ENCODE measurements at places on chromosomes 13 and 19. TPM values are rescaled to one million over a fixed set of nuclear protein-coding genes. Genes with fewer than 3 reads are reported as not detected.

- DNase-seq, result no peak
Observed at GRCh38 chr19:40604171-40604646, 3.0 kb downstream of the LTBP4 start.

DNA sequence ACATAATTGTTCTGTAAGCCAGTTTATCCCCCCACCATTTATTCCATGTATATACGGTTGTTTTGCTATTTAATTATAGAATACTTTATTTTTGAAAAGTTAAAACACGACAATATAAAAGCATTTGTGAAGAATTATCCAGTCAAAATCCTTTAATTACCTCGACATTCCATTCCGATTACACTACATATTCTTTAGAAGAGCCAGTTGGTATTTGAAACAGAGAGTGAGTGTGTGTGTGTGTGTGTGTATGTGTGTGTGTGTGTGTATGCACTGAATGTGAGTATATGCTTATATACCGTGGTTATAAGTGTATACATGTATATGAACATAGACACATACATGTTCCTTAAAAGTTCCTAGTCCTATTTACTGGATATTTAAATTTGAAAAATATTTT lies 87.8 kb upstream of the KLF5 start:
- no peak for DNase-seq

- no peak for DNase-seq
Observed at GRCh38 chr19:56109226-56109625, 11.9 kb downstream of the ZNF787 start.

DNA sequence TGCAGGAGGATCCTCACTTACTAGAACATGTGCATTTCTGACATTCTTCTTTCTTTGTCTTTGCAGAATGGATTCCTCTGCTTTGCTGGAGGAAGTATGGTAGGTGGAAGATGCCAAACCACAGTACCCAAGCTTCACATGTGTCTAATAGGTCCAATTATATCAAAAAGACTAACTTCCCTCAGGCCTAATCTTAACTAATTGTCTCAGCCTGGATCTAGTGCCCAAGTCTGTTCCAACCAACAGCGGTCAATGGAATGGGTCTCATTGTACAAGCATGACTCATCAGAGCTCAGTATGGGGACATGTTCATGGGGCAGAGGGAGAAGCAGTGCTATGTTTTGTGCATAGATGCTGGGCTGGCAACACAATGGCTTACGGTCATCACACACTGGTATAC lies 81.6 kb upstream of the CSNK1A1L start:
- DNase-seq, result no peak

DNA sequence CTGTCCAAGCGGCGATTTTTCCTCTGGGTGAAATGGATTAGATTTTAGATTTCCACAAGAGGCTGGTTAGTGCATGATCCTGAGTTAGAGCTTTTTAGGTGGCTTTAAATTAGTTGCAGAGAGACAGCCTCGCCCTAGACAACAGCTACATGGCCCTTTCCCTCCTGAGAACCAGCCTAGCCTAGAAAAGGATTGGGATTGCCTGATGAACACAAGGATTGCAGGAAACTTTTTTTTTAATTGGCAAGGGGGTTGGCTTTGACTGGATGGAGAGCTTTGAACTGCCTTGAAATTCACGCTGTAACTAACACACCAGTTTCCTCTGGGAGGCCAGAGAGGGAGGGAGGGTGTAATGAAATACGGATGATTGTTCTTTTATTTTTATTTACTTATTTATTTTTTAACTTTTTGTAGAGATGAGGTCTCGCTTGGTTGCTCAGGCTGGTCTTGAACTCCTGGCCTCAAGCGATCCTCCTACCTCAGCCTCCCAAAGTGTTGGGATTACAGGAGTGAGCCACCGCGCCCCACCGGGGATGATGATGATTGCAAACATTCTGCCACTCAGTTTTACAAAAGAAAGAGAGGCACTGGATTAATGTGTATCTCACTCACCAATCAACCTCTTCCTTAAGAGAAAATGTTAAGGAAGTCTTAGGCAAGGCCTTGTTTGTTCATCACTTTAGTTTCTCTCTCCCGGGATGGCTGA lies 1.9 kb downstream of the LDLR start:
- DNase-seq, result no peak

DNA sequence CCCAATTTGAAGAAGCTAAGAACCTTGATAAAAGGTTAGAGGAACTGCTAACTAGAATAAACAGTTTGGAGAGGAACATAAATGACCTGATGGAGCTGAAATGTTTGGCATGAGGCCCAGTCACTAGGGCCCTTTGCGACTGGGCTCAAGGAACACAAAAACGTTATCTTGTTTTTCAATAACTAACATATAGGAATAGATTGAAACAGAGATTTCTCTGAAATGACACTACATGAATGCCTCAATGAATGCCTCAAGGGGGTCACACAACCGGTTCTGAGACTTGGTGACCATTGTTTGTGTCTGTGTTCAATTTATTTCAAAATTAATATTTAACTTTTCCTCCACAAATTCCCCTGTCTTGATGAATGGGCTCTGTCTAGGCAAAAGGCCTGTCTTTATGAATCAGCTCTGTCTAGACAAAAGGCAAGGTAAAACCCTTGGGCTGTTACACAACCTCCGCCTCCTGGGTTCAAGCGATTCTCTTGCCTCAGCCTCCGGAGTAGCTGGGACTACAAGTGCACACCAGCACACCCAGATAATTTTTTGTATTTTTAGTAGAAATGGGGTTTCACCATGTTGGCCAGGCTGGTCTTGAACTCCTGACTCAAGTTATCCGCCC lies 932 bp upstream of the ZNF486 start:
- no peak for DNase-seq

GRCh38 chr19:42965176-42965575 lies 28.2 kb upstream of the PSG7 start:
- DNase-seq, result no peak

GRCh38 chr13:26469602-26470001 lies 87.9 kb upstream of the WASF3 start:
- DNase-seq, result no peak

- DNase-seq, result no peak
Observed at GRCh38 chr19:56026769-56027168, 40.2 kb downstream of the NLRP5 start.

- peak; percentile 29 for DNase-seq
Observed at GRCh38 chr19:2627319-2627829, 75.1 kb downstream of the GNG7 start.

DNA sequence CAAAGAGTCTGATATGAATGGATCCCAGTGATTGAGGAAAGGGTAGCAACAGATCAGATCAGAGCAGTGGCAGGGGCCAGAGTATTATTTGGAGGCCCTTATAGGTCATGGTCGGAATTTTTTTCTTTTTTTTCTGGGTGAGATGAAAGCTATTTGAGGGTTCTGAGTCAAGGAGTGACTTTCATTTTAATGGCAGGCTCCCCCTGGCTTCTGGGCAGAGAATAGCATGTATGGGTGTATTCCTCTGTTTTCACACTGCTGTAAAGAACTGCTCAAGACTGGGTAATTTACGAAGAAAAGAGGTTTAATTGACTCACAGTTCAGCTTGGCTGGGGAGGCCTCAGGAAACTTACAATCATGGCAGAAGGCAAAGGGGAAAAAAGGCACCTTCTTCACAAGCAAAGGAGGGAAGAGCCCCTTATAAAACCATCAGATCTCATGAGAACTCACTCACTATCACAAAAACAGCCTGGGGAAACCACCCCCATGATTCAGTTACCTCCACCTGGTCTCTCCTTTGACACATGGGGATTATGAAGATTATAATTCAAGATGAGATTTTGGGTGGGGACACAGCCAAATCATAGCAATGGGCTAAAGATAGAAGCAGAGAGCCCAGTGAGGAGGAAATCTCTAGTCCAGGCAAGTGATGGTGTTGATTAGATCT lies 3.0 kb upstream of the SLC6A16 start:
- no peak for DNase-seq

GRCh38 chr19:47729468-47729798 lies 15.9 kb upstream of the NOP53 start:
- DNase-seq, result no peak

GRCh38 chr19:43372462-43372861 lies 19.0 kb downstream of the CD177 start:
- DNase-seq, result no peak

DNA sequence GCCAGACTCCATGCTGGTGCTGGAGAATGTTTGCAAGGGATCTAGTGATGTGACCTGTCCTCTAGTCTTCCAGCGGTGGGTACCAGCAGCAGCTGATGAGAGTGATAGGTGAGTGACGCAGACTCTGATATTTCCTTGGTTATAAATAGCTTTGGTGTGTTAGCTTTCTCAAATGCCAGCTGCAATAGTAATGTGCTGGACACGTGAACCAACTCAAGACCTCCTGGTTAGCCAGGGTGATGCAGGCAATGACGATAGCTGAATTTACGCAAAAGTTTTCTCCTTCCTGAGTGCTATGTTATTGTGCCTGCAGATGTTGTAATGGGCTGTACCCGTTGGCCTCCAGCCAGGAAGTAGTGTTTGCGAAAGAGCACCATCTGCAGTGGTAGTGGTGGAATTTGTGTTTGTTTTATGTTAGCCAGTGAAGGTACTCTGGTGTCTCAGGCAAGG lies 129.5 kb downstream of the CYSLTR2 start:
- no peak for DNase-seq

Gene GSK3A
- 52.1 TPM for total RNA-seq

Gene ABCC4
- total RNA-seq, result 6.5 TPM

Gene BLOC1S3
- 26.3 TPM for total RNA-seq

Gene OLFM4
- total RNA-seq, result not detected

Gene KCNRG
- 0.43 TPM for total RNA-seq

Gene C19orf81
- not detected for total RNA-seq

Gene C13orf42
- not detected for total RNA-seq

Gene ZNF66
- 7.7 TPM for total RNA-seq

Measured in natural killer cell (primary cell).